T-helper 1 cell (primary cell): ENCODE measurements at places on chromosomes 13 and 19.

DNA sequence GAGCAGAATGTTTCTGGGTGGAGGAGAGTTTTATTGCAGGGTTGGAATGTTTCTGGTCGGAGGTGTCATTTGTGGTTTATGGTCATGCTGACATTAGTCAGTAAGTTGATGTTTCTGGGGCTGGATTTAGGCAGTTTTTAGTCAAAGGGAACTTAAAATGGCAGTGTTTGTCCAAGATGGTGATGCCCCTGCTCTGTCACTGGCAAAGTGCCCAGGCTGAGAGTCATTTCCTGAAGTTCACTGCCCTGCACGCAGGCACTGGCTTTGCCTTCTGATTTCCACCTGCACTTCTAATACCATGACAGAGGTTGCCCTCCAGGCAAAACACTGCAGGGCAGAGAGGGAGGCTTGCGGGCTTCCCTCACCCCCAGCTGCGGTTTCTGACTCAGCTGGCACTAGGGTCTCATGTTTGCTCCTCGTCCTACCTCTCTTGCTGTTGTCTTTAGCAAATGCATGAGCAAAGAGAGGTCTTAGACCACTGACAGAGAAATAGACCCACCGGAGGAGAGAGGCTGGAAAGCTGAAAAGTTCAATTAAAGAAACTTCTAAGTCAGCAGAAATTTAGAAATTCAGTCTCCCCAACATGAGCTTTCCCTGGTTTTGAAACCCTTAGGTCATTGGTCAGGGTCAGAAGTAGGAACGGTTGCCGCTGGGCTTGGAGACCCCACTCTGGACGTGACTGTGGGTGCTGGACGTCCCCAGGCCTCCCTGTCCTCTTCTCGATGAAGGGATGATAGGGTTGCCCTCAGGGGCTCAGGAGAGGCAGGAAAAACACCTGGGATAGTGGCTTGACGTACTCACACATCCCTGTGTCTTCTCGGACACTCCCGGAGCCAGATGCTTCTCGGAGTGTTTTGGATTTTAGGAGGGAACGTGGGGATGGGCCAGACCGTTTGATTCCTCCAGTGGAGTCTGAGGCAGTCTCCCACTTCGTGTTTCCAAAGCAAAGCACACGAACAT, 26.3 kb downstream of the TMEM255B start:
- no peak for DNase-seq

DNA sequence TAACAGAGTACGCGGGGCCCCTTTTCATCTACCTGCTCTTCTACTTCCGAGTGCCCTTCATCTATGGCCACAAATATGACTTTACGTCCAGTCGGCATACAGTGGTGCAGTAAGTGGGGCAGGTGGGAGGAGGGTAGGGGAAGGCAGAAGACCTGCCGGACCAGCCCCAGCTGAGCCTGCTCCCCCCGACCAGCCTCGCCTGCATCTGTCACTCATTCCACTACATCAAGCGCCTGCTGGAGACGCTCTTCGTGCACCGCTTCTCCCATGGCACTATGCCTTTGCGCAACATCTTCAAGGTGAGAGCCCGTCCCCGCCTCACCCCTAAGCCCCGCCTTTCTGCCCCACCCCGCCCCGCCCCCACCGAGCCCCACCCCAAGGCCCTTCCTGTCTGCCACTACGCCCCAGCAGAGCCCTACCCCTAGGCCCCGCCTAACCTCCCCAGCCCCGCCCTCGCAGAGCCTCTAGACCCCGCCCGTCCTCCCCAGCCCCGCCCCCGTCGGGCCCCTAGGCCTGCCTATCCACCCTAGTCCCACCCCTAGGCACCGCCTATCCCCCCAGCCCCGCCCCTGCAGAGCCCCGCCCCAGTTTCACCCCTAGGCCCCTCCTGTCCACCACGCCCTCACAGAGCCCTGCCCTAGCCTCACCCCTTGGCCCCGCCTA, 7.7 kb downstream of the NDUFB7 start:
- peak; percentile 38 for DNase-seq

DNA sequence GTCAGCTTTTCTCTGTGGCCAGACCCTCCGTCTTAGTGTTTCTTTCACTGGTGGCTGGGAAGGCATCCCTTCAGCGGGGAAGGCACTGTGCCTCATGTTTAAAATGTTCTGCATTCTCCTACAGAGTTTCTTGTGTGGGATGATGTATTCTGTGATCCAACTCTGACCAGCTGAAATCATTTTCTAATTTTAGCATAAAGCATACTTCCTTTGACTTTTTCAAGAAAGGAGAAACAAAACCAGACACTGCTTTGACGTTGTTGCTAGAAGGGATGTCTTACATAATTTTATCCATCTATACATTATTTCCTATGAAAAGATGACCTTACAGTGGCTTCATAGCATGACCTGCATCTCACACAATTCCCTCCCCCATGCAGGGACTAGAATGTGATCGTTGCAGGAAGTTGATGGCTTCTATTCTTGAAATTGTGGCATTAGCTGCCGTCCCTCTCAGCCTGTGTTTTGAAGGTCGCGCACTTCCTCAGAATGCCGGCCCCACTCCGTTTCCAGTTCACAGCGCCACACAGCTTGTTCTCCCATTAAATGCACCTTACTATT, 38.6 kb upstream of the TEX29 start:
- no peak for DNase-seq

GRCh38 chr13:91661692-91662490, 263.5 kb downstream of the GPC5 start:
- DNase-seq, result no peak

GRCh38 chr13:41942462-41943094, 18.3 kb downstream of the VWA8 start:
- DNase-seq, result no peak

GRCh38 chr19:38561658-38562057, 56.1 kb downstream of the MAP4K1 start:
- no peak for DNase-seq

- DNase-seq, result no peak
Measured at GRCh38 chr13:100399455-100399854, 189.1 kb downstream of the GGACT start.

GRCh38 chr19:46015687-46016425, 7.0 kb downstream of the PGLYRP1 start:
- DNase-seq, result peak; percentile 37

DNA sequence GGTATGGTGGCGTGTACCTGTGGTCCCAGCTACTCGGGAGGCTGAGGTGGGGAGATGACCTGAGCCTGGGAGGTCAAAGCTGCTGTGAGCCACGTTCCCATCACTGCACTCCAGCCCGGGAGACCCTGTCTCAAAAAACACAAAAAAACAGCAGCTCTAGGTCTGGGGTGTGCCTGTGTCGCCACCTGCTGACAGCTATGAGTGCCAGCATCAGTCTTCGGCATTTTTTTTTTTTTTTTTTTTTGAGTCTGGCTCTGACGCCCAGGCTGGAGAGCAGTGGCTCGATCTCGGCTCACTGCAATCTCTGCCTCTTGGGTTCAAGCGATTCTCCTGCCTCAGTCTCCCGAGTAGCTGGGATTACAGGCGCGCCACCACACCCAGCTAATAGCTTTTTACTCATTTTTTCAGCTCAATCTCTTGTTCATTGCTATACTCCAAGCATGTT, 10.1 kb downstream of the AP2S1 start:
- DNase-seq, result peak; percentile 48

DNA sequence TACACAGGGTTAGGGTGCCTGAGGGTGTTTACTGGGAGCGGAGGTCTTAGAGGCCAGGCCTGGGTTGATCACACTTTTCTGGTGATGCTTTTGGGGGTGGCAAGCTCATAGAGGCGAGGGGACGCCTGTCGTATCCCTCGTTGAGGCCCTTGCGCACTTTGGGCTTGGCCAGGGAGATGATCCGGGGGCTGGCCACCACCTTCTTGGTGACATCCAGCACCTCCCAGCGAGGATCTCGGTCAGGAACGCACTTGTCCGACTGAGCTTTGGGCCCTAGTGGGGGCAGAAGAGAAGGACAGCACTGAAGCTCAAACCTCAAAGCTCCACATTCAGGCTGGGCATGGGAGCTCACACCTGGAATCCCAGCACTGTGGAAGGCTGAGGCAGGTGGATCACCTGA, 17.6 kb upstream of the MIER2 start:
- no peak for DNase-seq

- DNase-seq, result no peak
Measured at GRCh38 chr19:58394821-58395219, 636 bp upstream of the RNF225 start.

GRCh38 chr19:14136509-14137281, at the start of gene ASF1B:
Gene ASF1B, minus strand, starts transcription at chr19:14136589. Its CDS starts 133 bp downstream, at chr19:14136456.
- peak; percentile 97 for DNase-seq

DNA sequence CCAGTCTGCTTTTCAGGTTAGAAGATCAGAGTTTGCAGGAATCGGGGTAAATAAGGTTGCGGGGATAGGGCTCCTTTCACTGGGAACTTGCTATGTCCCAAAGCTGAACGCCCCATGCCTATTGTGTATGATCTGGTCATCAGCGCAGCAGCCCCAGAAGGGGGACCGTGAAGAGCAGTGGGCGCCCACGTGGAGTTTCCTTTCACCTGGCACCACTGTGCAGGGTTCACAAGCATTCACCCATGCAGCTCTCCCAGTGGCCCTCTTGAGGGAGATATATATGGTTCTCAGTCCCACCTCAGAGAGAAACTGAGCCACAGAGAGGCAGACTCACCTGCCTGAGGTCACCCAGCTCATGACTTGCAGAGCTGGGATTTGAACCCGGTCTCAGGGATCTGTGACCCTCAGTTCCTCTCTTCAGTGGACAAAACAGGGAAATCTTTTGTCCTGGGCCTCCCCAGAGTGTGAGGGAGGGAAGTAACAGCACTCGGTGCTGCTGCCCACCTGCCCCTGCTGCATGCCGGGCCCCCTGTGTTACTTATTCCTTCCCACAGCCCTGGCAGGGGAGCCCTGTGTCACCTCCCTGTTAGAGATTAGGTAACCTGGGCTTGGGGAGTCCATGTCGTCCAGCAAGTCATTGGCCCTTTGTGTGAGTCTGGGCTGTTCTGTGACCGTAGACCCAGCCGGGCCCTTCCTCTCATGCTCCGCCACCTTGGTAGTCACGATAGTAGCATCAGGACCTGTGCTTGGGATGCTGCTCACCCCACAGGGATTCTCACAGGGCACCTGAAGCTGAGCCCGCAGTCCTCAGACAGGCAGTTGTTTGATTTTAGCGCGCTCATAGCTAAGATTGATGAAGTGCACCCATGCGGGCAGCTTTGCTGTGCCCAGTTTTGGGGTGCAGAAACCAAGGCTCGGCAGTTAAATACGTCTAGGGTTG, 27.9 kb downstream of the PPP5C start:
- DNase-seq, result no peak
